Forelimb muscle (tissue), 1 donor: ENCODE measurements at places on chromosomes 13 and 19. TPM values are rescaled to one million over a fixed set of nuclear protein-coding genes. Genes with fewer than 3 reads are reported as not detected.

Gene PSG7
- not detected for polyA plus RNA-seq

Gene KIR2DL1
- not detected for polyA plus RNA-seq

Gene ZNF534
- 0.81 TPM for polyA plus RNA-seq

- no peak for DNase-seq
Observed at GRCh38 chr13:49108196-49108595, 111.9 kb upstream of the MLNR start.

DNA sequence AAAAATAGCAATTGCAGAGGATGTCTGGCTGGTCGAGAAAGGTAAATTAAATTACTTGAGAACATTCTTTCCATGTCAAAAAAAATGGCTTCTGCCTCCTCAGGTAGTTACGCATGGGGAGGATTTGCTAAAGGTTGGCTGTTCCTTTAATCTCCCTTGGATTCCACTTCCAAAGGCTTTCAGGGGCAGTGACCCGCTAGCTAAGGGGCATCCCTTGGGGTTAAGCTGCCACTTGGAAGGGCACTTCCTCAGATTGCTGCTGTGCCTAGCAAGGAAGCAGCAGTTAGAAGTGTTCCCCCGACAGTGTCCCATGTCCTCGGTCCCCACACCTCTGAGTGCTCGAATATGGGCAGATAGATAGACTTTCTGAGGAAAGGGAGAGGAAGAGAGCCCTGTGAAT is 108.5 kb downstream of the RGCC start:
- DNase-seq, result no peak

DNA sequence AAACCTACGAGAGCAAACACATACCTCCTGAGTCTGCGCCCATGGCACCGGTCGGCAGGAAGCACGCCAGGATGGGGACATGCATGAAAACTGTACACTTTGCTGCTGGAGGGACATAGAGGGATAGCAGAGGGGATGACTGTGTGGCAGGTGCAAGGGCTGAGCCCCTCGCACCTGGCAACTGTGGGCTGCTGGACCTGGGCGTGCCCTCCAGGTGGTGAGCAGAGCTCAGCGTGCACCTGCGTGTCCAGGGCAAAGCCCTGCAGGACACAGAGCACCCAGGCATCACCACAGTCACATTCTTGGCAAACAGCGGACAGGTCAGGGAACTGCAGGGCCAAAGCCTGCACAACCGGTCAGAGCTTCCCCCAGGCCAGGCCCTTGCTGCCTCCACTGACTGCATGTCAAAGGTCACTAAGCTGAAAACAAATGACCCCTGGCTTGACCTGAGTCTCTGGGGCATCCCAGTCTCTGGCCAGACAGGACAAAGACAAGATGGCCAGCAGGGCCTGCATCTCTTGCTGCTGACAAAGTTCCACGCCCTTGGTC is 9.0 kb upstream of the ISYNA1 start:
- no peak for DNase-seq

DNA sequence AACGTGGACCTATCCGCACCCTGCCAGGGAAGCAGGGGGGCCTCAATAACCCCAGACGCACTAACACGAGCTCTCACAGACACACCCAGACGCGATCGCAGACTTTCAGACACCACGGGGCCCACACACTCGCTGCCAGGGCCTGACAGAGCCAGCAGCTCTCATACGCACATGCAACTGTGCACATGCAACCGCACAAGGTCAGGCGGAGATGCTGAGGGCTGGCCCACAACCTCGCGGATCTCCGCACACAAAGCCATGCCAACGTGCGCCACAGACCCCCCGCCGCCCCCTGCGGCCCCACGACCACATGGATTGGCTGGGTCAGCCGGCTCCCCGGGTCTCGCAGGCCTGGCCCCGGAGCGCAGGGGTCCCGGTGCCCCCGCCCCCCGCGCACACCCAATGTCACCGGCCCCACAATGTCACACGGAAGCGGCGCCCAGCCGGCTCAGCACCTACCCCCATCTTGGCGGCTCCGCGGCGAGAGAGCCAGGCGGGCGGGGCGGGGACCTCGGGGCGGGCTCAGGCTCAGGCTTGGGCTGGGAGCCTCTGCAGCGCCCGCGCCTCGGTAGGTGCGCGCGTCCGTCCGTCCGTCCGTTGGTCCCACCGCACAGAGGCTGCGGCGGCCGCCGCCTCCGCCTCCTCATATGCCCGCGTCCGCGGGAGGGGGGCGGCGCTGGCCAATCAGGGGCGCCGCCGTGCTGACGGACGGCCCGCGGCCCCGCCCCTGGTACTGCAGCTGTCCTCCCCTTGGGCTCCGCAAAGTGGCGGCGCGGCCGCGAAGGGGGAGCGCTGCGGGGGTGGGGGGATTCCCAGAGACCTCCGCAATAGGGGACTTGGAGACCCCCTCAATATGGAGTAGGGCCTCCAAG is at the start of gene ATP1A3:
Gene ATP1A3 (minus strand): TSS at position 619 of the 872 bp plus-strand sequence. CDS start 154 bp downstream, at position 465.
- no peak for DNase-seq

- no peak for DNase-seq
Observed at GRCh38 chr19:33114312-33114711, 17.6 kb upstream of the WDR88 start.
